ENCODE measurements at places on chromosomes 6 and 20.
A peak's percentile ranks its signal among the peaks of the same experiment; 100 is the strongest.

DNA sequence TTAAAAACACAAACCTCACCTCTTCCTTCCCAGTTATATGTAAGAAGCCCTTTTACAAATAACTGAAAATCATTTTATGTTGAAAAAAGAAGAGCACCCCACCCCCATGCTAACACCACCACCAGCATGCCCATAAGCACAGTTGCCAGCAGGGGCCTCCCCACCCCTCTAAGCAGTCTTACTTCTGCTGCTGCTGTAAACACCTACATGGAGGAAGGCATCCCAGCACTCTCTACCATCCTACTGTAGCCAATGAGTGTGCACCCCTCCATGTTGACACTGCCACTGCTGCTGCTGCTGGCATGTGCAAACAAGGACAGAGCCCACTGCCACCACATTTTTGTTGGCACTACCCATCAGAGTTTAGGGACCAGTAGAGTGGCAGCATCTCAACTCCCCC lies 49.6 kb upstream of the PHIP start:
- DNase-seq: no peak

DNA sequence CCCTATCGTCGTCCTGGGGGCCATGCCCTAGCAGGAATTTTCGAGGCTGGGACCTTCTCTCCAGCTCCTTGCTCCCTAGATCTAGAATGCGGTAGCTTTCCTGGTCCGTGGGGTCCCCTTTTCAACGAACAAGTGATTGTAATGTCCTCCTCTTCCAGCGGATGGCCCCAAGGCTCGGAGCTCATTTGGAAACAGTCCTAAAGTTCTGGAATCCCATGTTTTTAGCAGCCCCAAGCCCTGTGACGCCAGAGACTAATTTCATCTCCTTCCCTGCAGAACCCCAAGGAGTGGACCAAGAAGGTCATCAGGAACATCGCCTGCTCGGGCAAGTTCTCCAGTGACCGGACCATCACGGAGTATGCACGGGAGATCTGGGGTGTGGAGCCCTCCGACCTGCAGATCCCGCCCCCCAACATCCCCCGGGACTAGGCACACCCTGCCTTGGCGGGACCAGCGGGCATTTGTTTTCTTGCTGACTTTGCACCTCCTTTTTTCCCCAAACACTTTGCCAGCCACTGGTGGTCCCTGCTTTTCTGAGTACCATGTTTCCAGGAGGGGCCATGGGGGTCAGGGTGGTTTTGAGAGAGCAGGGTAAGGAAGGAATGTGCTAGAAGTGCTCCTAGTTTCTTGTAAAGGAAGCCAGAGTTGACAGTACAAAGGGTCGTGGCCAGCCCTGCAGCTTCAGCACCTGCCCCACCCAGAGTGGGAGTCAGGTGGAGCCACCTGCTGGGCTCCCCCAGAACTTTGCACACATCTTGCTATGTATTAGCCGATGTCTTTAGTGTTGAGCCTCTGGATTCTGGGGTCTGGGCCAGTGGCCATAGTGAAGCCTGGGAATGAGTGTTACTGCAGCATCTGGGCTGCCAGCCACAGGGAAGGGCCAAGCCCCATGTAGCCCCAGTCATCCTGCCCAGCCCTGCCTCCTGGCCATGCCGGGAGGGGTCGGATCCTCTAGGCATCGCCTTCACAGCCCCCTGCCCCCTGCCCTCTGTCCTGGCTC lies 48.5 kb downstream of the PYGB start:
- no peak for DNase-seq

DNA sequence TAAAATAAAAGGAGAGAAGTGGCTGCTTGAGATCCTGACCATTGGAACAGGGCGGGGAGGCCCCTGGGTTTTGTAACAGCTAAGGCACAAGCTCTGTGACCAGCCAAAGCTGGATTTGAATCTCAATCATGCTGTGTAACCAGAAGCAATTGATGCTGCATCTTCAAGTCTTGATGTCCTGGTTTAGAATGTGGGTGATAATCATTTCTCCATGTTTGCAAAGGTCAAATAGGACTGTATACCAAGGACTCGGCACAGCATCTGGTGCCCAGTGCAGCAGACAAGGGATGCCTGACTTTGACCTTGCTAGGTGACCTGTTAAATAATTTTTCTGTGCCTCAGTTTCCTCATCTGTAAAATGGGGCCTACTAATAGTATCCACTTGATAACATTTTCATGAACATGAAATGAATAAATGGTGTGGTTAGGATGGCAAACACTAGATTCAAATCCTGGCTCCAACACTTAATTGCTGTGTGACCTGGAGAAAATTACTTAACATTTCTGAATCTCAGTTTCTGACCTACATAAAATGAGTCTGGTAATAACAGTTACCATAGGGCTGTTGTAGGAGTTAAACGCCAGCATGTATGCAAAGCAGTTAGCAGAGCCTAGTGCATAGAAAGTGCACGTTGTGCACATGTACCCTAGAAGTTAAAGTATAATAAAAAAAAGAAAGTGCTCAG lies 46.3 kb upstream of the BCAS1 start:
- no peak for DNase-seq

- DNase-seq: no peak
These were observed 221.7 kb downstream of the ARHGAP18 start for GRCh38 chr6:129488313-129488712.

- DNase-seq: no peak
These were observed 11.1 kb downstream of the TPD52L1 start for GRCh38 chr6:125164696-125165095.

DNA sequence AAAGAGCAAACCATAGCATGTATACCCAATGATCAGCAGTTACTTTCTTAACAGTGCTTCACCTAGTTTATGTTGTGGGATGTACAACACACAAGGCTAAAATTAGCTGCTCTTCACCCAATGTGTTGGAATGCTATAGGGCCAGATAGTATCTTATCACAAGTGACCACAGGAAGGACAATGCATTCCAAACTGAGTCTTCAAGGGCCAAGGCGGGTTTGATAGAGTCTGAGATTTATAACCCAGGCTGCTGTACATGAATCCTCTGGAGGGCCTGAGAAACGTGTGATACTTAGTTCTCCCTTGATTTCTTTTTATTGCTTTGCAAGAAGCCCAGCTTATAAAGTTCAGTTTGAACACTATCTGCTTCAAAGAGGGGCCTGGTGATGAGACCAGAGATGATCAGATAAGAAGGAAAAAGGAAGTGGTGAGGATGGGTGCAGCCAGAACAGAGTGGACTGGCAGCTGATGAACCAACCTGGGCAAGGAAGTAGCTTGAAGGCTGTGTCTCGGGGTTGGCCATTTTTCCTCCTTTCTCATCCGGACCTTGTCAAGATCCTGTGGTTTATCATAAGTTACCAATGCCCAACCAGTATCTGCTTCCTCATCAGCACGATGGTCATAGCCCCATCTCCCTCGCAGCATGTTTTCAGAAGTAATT lies 62.2 kb upstream of the BMP2 start:
- DNase-seq: no peak

DNA sequence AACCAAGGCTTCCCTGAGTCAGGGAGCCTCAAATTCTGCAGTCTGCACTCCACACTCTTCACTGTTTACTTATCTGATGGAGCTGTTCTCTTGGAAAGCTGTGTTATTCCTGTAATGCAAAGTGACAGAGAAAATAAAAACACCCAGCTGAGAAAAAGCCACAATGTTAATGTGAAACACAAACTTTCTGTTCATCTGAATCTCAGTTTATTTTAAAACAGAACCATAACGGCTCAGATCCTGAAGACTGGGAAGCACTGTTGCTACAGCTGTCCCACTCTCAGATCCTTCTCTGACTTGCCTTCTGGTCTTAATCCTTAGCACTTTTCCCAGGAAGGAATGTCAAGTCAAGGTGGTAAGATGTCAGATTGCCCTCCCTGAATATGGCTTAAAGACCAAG lies 736.6 kb downstream of the DHX35 start:
- DNase-seq: no peak

DNA sequence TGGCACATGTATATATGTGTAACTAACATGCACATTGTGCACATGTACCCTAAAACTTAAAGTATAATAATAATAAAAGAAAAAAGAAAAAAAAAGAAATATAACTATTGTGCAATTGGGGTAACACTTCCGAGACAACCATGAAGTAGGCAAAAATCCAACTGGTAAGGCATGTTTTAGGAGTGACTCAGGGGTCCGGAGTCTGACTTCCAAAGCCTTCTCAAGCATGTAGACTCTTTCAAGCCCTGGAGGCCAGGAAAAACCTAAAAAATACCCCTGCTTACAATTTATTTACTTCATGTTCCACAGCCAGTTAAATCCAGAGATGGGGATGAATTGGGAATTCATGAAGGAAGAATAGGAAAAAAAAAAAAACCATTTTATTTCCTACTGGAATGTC lies 161.3 kb upstream of the PHACTR1 start:
- DNase-seq: peak; percentile 57

GRCh38 chr6:46898006-46898405 lies 23.7 kb downstream of the ADGRF5 start:
- no peak for DNase-seq

DNA sequence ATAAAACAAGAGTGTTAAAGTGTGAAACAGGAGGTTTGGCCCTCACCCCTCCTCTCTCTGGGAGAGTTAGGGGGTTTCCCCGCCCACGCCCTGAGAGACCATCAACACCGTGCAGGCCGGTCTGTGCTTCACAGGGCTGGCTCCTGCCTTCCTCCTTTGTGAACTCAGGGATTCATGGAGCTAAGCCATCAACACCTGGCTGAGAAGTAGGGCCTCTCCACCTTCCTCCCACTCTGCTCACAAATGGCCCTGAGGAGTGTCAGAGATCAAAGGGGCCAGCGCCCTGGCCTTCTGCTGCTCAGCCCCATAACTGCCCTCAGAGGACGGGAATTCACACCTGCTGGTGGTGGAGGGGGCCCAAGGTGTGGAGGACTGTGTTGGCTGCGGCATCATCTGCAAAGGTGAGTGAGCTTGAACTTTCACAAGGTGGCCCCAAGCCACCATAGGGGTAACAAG lies 88.6 kb downstream of the PSMB1 start:
- no peak for DNase-seq

DNA sequence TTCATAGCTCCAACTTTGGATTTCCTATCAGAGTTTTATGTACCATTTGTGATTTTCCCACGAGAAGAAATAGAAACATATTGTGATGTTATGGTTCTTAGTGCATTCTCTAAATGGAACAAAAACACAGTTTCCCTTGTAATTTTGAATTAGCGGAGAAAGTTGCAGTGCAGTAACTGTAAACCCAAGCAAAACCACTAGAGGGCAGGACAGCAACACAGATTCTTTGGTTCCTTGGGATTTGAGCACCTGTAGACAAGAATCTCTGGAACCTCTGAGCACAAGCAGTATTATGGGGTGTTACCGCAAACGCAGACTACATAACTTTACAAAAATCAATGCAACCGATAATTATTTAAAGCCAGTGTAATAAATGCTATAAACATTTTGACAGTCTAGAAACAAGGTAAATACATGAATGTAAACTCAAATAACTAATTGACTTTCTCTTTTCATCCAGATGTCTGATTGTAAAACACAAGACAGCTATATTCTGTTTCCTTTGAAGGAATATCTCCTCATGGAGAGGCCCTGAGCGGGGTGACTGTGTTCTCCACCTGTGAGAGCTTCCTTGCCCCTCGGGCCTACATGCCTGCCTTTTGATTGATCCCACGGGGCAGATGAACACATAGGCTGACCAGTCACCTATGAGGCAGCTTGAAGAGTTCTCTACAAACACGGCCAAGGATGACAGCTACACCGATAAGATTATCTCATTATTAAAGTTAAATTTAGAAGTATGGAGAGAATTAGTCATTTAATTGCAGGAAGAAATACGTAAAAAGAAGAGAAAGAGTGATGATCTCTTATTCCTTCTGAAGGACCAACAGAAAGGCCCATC lies 67.5 kb upstream of the COL21A1 start:
- no peak for DNase-seq

- DNase-seq: no peak
These were observed 163.1 kb upstream of the CCN2 start for GRCh38 chr6:132114201-132114825.

DNA sequence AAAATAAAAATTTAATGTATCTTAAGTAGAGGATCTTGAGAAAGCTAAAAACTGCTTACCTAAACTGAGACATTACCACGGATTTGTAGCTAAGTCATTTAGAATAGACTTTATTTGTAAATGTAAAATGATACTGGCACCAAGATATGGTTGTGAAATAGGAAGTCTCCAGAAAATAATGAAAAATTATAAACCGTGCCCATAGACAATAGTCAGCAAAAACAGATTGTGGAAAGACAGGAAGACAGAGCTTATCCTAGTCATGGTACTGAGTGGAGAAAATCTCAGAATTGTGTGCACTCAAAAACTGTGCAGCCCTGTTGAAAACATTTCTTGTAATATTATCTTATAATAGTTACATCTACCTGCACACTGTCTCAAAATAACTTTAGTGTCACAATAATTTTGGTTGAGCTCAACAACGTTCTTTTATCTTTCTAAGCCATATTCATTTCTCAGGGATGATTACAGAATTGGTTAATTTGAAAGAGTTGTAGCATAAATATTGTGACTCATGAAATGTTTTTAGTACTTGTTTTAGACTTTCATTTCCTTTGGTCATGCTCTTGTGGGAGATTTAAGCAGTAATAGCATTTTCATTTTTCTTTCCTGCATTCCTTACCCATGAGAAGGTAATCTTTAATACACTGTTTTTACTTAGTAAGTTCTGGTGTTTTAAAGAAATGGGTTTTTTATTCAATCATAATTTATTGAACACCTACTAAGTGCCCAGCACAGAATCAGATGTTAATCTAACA lies 174.5 kb downstream of the SOX4 start:
- peak; percentile 33 for DNase-seq

DNA sequence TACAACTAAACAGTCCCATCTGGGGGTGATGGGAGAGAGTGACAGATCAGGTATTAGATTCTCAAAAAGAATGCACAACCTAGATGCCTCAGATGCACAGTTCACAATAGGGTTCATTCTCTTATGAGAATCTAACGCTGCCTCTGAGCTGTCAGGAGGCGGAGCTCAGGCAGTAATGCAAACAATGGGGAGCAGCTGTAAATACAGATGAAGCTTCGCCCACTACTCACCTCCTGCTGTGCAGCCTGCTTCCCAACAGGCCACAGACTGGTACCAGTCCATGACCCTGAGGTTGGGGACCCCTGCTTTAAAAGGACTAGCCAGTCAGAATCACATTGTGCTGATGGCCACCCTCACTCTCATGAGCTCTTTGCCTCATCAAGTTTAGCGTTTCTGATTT lies 247.0 kb upstream of the KCNQ5 start:
- DNase-seq: no peak

DNA sequence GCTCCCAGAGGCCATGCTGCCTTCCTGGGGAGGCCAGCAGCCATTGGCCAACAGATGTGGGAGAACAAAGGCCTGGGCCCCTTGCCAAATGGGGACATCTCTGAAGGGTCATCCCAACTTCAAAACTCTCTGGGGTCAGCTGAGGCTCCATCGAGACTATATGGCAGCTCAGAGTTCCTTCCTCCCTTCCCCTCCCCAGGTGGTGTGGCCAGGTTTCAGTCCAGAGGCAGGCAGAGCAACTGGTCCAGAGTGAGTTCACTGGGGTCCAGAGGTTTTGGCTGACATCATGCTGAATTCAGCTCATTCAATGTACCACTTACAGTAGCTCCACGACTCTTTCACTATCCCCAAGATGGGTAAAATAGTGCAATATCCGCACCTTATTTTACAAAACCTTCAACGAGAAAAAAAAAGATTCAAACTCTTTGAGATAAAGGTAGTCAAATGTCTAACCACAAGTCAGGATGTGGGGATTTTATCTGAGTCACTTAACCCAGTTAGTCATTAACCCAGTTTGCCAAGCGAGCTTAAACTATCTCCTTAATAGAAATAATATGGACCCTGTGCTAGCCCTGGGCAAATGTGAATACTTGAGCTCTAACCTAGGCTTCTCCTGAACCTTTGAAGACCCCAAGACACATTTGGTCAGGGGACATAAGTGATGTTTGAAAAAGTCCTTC lies 108.4 kb upstream of the PLEKHG1 start:
- no peak for DNase-seq
